ENCODE measurements at places on chromosomes 2 and 18. TPM values are rescaled to one million over a fixed set of nuclear protein-coding genes. Genes with fewer than 3 reads are reported as not detected.

LIMS3 gene
- total RNA-seq, result 17.8 TPM

GPBAR1 gene
- total RNA-seq, result 0.60 TPM

TTC31 gene
- total RNA-seq, result 20.1 TPM

DNA sequence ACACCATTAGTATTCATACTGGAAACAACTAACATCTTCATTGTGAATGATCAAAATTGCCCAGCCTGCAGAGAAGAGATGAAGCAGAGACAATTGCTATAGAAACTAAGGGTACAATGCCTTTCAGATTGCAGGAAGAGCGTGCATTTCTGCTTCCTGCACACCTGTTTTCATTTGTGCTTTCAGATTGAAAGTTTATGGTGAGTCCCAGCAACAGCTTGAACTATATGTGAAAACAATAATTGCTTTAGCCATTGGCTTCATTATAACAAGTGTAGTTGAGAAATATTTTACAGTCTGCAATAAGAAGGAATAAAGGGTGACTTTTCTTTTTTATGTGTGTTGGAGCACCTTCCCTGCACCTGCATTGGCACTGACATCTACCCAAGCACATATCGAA, 136.3 kb downstream of the CD8B2 start:
- no peak for DNase-seq

- DNase-seq, result no peak
These were observed 32.8 kb downstream of the FMNL2 start for GRCh38 chr2:152367547-152368390.

All from endothelial cell of umbilical vein (primary cell).